ENCODE measurements at places on chromosomes 3 and 15. TPM values are rescaled to one million over a fixed set of nuclear protein-coding genes. Genes with fewer than 3 reads are reported as not detected.

GRCh38 chr15:49855917-49856637 lies 235.2 kb downstream of the DTWD1 start:
- no peak for DNase-seq
- H3K27ac ChIP-seq, result peak overlapping the region; percentile 48
- H3K4me3 ChIP-seq, result no peak overlapping the region
- no peaks in the 10 kb centered on the region for H3K36me3 ChIP-seq
- peaks cover 3% of the 10 kb centered on the region for H3K4me1 ChIP-seq

GRCh38 chr3:138081371-138082084 lies 33.9 kb downstream of the DZIP1L start:
- no peak overlapping the region for H3K4me3 ChIP-seq

DNA sequence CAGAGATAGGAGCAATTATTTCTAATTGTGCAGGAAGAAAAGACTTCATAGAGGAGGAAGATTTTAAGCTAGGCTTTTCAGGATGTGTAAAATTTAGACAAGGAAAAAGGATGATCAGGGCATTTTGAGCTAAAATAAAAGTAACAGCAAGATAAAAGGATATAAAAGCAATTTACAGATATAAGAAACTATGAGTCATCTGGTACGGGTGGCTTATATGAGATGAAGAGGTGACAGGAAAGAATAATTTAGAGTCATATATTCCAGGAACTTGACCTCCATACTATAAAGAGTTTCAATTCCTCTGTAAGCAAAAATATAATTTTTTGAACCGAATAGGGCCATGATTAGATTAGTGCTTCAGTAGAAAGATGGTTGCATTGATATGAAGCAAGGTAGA lies 273.7 kb downstream of the RBMS3 start:
- no peaks in the 10 kb centered on the region for H3K36me3 ChIP-seq
- H3K4me1 ChIP-seq, result peaks cover 13% of the 10 kb centered on the region
- H3K27ac ChIP-seq, result no peak overlapping the region
- DNase-seq, result no peak
- no peak overlapping the region for H3K4me3 ChIP-seq
- H3K27me3 ChIP-seq, result no peaks in the 10 kb centered on the region

DNA sequence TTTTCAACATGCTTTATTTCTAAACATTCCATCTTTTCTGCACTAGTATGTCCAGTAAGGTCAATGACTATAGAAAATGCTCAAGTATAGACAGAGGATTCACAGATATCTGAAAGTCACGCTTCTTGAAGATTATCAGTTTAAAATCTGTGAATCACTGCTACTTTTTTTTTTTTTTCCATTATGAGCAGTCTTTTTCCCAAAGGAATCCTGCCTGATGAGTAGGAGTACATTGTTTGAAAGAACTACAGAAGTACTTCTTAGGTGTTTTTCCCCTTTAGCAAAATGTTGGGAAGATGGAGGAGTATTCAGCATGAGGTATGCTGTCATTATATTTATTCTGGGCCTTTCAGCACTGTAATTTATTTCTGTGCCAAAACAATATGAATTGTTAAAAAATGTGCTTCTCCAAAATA lies 266.2 kb downstream of the NLGN1 start:
- no peak overlapping the region for H3K4me3 ChIP-seq
- DNase-seq, result no peak
- no peaks in the 10 kb centered on the region for H3K4me1 ChIP-seq
- H3K27me3 ChIP-seq, result no peaks in the 10 kb centered on the region

GRCh38 chr15:34650177-34650576 lies 66.7 kb upstream of the GOLGA8B start:
- H3K4me3 ChIP-seq, result no peak overlapping the region
- H3K36me3 ChIP-seq, result no peaks in the 10 kb centered on the region
- no peak overlapping the region for H3K27ac ChIP-seq
- no peaks in the 10 kb centered on the region for H3K4me1 ChIP-seq
- no peak for DNase-seq

The RFTN1 gene
- 40.7 TPM for total RNA-seq

The NLGN1 gene
- total RNA-seq, result 7.7 TPM
